Substantia nigra (tissue), 51 donors: ENCODE measurements at places on chromosomes 1 and 21.

- no peak for DNase-seq
Observed at GRCh38 chr21:41769933-41770332, 3.1 kb upstream of the RIPK4 start.

GRCh38 chr1:59692591-59692990 lies 122.2 kb upstream of the HOOK1 start:
- no peak for DNase-seq

- DNase-seq = no peak
Observed at GRCh38 chr1:2313651-2314261, 77.6 kb downstream of the MORN1 start.

DNA sequence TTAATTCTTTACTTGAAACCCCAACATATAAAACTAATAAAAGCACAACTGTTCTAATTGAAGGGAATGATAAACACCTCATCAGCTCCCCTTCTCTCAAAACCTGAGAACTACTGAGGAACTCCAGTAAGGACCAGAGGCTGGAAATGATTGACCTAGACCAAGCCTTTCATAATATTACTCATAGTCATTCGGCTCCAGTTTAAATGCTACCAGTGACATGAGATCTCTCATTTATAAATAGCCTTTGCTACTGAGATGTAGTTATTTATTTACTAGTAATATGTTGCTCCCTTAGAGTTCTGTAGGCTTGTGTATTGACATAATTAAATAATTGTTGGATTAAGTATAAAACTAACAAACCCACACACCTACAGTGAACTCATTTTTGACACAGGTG lies 209.8 kb upstream of the PRMT6 start:
- DNase-seq = no peak

GRCh38 chr1:113142791-113143190 lies 69.8 kb downstream of the LRIG2 start:
- DNase-seq = no peak

DNA sequence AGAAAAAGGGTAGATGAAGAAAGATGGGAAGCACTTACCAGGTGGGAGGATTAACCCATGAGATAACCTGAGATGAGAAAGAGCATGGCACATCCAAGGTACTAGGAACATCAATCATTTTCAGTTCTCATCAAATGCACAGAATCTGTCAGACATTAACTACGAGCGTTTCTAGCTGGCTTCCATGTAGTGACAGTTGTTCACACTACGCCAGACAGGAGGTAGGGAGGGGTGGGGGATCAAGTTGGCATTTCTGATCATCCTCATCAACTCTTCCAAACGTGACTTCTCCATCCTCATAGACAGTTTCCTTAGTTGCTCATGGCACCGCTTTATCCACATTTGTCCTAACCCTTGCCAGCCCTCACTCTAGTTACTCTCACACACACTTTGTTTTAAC lies 120.2 kb downstream of the PLD5 start:
- DNase-seq = no peak

DNA sequence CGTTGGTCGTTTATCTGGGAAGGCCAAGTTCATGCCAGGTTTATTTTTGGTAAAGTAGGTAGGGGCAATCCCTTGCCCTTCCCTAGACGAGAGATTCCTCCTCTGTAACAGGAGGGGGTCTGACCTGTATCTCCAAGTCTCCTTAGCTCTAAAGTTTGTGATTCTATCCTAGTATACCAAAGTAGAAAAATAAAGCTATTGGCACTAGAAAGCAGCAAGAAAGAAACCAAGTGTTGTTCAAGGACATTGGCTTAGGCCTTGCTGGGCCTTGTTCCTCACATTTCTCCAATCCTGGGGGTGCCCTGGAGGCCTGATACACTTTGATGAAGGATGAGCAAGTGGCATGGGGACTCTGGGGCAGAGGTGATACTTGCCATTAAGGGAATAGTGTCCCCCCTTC lies 814 bp downstream of the MTARC2 start:
- DNase-seq = no peak

DNA sequence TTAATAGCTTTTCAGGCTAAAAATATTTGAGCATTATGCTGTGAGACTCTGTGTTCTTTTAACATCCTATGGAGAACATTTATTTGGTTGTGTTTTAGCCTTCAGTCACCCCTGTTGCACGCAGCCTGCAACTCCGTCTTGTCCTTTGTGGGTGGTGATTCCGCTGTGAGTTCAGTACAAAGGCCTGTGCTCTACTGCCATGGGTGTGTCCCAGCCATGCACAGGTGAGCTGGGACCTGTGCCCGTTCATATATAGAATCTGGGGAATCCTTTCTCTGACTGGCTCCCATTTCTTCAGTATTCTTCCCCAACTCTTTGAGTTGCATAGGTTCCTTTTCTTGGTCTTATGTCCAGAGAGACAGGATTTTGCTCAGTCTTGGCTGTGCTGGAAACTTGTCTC lies 61.4 kb downstream of the ACTL8 start:
- DNase-seq = no peak

DNA sequence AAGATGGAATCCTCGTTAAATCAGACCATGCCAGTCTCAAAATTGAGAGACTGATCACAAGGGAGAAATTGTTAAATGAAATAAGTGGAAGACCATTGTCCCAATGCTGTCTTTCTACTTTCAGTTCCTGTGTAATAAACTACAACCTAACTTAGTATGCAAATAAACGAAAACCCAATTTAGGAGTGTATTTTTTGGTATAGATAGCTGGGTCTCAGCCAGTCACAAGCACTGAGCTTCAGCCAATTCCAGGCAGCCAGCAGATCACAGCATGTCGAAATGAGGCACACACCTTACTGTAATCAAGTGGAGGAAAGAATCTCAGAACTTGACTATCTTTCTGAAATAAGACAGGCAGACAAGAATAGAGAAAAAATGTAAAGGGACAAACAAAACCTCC lies 33.0 kb upstream of the VN1R5 start:
- no peak for DNase-seq

DNA sequence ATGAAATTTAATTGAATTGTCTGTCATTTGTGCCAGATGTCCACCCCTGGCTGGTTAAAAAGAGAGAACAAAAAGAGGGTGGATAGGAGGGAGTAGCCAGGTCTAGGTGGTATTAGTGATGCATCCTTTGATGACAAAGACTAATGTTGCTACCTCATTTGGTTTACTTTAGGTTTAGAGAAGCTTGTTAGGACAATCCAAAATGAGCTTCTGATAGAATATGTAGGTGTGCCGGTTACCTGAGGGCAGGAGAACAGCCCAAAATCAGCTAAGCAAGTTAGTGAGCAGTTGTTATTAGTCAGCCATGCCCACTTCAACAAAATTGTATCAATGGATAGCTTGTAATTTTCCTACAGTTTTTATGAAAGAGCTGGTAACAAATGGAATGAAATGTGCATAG lies 61.4 kb upstream of the PTGS2 start:
- DNase-seq = no peak

- DNase-seq = no peak
Observed at GRCh38 chr1:80441664-80442063, 1359.1 kb upstream of the ADGRL2 start.

DNA sequence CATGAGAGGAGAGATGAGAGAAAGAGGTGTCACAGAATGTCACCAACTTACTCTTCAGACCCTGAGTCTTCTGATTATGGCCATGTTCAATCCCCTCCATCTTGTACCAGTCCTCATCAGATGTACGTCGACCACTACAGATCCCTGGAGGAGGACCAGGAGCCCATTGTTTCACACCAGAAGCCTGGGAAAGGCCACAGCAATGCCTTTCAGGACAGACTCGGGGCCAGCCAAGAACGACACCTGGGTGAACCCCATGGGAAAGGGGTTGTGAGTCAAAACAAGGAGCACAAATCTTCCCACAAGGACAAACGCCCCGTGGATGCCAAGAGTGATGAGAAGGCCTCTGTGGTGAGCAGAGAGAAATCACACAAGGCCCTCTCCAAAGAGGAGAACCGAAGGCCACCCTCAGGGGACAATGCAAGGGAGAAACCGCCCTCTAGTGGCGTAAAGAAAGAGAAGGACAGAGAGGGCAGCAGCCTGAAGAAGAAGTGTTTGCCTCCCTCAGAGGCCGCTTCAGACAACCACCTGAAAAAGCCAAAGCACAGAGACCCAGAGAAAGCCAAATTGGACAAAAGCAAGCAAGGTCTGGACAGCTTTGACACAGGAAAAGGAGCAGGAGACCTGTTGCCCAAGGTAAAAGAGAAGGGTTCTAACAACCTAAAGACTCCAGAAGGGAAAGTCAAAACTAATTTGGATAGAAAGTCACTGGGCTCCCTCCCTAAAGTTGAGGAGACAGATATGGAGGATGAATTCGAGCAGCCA lies 8.0 kb downstream of the ELOA start:
- peak; percentile 8 for DNase-seq

DNA sequence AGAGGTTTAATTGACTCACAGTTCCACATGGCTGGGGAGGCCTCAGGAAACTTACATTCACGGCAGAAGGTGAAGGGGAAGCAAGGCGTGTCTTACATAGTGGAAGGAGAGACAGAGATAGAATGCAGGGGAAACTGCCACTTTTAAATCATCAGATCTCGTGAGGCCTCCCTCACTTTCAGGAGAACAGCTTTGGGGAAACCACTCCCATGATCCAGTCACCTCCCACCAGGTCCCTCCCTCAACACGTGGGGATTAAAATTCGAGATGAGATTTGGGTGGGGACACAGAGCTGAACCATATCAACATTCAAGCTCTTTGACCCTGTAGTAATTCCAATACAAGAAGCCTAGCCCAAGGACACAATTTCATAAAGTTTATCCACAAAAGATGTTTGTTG lies 13.7 kb downstream of the PIGP start:
- DNase-seq = no peak

DNA sequence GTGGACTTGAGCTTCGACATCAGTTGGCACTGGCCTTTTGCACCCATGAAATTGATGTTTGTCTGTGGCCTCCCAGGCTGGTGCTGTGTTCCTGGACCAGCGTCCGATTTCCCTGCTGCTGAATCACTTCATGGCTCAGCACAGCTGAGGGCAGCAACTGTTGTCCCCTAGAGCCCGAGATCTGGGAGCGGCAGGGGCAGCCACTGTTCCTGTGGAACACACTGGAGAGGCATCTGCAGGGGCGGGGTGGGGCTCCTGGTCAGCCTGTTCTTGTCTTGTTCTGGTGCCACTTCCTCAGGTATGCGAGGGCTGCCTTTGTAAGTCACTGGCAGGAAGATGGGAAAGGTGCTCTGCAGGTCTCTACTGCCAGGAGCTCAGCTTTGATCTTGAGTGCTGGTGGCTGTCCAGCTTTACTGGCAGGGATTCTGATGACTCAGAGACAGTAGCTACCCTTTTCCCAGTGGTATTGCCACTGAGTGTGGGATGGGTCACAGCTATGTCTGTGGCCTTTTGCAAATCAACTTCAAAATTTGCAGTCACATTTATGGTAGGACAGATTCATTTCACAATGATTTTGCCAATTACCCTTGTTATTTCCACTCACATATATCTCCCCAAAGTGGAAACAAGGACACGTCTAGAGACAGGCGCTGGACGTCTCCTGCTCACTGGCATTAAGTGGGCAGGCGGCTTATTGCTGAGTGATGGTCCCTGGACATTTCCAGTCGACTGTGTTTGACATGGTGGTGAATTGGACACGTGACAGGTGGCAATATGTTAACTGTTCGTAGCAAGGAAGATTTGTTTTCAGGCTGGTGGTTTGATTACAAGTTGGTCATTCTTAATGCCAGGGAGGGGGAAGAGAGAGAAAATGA lies 15.3 kb downstream of the AGPAT3 start:
- DNase-seq = no peak

GRCh38 chr1:169217636-169218035 lies 111.1 kb downstream of the ATP1B1 start:
- no peak for DNase-seq

- no peak for DNase-seq
Observed at GRCh38 chr1:227766015-227766634, 30.9 kb downstream of the SNAP47 start.

DNA sequence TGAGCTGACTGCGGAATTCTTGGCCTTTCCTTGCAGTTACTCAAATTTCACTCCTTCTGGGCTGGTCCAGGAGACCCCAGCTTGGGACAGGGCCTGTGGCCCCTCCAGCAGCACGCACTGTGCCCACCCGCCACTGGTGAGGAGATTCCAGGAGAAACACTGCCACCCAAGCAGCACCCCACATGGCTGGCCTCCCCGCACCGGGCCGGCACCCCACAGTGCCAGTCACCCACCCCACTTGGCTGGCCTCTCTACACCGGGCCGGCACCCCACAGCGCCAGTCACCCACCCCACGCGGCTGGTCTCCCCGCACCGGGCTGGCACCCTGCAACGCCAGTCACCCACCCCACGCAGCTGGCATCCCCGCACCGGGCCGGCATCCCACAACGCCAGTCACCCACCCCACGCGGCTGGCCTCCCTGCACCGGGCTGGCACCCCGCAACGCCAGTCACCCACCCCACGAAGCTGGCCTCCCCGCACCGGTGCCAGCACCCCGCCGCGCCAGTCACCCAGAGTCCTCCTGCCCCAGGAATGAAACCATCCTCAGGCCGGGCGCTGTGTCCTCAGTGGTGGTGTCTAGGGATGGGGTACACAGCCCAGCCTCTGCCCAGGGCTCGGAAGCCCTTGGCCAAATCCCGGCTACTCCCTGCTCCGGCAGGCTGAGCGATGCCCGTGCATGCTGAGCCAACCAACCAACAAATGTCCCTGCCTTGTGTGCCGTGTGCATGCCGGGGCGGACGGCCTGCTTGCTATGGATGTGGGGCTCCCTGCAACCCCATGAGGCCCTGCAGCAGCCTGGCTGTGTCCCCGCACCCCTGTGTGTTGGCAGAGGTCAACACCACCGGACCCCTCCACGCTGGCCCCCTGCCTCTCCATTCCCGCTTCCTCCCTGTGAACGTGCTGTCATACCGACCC lies 38.6 kb upstream of the TSPEAR start:
- DNase-seq = no peak

DNA sequence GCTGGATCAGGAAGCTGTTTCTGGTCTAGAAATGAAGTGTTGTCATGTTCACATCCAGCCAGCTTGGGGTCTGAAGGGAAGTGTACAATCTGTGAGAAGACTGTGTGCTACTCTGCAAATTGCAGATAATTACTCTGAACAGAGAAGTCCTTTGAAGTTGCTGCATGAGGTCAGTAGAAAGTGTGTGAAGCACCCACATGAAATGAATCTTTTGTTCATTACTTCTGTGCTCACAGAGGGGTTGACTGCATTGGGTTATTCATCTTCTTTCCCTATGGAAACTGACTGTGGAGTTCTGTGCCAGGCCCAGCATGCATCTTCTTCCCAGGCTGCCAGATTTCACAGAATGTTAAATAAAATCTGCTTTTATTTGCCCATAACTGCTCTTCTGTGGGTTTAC lies 47.1 kb downstream of the CTH start:
- DNase-seq = no peak

DNA sequence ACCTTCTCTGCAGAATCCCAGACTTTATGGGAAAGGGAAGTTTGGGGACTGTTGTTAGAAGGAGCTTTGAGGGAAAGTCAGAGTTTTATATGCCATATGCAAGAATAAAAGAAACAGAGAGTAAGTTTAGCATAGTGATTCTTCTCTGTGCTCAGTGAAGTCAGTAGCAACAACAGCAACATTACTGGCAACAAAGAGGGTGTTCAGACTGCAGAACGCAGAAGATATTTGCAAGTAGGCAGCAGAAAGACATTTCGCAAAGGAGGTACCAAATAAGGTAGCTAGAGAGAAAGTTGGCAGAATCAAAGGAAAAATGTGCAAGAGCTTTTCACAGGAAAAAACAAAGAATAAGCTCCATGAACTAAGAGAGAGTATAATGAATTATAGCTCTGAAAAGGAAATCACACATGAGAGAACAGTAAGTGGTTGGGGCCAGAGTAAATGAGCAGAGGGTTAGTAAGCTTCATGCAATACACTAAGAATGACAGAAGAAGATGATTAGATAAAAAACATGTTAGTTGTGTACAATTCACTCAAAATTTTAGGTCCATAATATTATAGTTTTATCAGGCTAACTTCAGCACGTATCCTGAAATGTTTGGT lies 98.1 kb downstream of the NEGR1 start:
- no peak for DNase-seq
